ENCODE measurements at places on chromosomes 5 and 9. TPM values are rescaled to one million over a fixed set of nuclear protein-coding genes. Genes with fewer than 3 reads are reported as not detected.
A peak's percentile ranks its signal among the peaks of the same experiment; 100 is the strongest.

- peak; percentile 100 for DNase-seq
Observed at GRCh38 chr9:70635790-70636189, 221.3 kb upstream of the KLF9 start.

DNA sequence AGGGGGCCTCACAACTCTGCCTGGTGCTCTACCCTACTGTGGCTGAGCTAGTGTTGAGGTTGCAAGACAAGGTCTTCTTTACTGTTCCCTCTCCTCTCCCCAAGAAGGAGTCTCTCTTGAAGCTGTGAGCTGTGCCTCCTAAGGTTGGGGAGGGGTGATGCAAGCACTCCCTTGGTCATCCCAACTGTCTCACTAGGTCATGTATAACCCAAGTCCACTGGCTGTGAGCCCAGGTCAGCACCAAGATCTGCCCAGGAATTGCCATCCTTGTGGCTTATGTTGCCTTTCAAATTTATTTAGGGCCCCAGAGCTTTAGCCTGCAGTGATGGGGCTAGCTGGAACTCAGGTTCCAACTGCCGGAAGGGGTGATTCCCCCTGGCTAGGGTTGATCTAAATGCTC lies 10.3 kb upstream of the YTHDC2 start:
- no peak for DNase-seq

Gene ZNF658
- total RNA-seq = 7.4 TPM

Gene SLC34A1
- total RNA-seq = 0.19 TPM

Gene ADAMTS13
- total RNA-seq = 1.7 TPM

Measured in SK-MEL-5 (cell line).